MG63 (cell line): ENCODE measurements at places on chromosomes 2 and 18. TPM values are rescaled to one million over a fixed set of nuclear protein-coding genes. Genes with fewer than 3 reads are reported as not detected.

Gene TMEM37
- total RNA-seq: 0.56 TPM in 1 of 2 replicates, not detected in the other

Gene TIMM21
- total RNA-seq: 15.6 and 36.8 TPM in 2 replicates

Gene NPHP1
- total RNA-seq: 2.5 and 10.9 TPM in 2 replicates

Gene FEV
- total RNA-seq: not detected in 2 replicates

Gene RNF181
- 167 and 209 TPM in 2 replicates for total RNA-seq

Gene INHA
- not detected in 2 replicates for total RNA-seq

Gene GALNT3
- 1.3 and 7.7 TPM in 2 replicates for total RNA-seq

Gene NAT8
- total RNA-seq: not detected in 2 replicates

Gene AQP12B
- not detected in 2 replicates for total RNA-seq

Gene GAD1
- 3.2 TPM in 1 of 2 replicates, not detected in the other for total RNA-seq

Gene RAB6C
- total RNA-seq: not detected in 2 replicates

Gene LYG2
- not detected in 2 replicates for total RNA-seq
